ENCODE measurements at places on chromosomes 4 and X.

GRCh38 chrX:80316526-80316925 lies 103.7 kb upstream of the TENT5D start:
- DNase-seq = no peak

DNA sequence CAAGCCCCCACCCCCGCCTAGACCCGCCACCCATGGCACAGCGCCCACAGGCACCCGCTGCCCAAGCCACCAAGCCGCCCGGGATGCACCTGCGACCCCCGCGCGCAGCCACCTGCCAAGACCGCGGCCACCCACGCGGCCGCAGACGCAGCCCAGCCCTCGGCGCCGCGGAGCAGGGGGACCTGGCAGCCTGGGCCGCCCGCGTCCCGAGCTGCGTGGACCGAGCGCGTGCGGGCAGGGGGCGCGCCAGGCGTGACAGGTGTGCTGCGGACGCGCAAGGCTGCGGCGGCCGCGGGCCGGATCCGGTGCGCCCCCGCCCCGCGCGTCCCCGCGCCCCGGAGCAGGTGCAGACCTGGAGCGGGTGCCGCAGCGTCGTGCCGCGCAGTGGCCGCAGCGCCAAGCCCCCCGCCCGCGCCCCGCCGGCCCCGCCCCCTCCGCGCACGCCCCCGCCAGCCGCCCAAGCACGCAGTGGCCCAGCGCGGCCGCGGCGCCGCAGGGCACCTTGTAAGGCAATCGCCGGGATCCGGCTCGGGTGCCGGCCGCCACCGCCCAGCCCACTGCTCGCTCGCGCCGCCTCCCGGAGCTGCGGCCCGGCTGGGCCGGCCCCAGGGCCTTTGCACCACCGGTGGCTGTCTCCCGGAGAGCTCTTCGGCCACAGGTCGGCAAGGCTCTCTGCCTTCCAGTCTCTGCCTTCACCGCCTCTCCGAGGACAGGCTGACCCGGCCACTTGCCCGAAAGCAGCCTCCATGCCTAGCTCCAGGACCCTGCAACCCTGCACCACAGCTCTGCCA lies at the start of gene PNCK:
Gene PNCK, minus strand, starts transcription at position 386 of the 791 bp plus-strand sequence. CDS start 737 bp downstream, outside the sequence.
- DNase-seq = no peak

DNA sequence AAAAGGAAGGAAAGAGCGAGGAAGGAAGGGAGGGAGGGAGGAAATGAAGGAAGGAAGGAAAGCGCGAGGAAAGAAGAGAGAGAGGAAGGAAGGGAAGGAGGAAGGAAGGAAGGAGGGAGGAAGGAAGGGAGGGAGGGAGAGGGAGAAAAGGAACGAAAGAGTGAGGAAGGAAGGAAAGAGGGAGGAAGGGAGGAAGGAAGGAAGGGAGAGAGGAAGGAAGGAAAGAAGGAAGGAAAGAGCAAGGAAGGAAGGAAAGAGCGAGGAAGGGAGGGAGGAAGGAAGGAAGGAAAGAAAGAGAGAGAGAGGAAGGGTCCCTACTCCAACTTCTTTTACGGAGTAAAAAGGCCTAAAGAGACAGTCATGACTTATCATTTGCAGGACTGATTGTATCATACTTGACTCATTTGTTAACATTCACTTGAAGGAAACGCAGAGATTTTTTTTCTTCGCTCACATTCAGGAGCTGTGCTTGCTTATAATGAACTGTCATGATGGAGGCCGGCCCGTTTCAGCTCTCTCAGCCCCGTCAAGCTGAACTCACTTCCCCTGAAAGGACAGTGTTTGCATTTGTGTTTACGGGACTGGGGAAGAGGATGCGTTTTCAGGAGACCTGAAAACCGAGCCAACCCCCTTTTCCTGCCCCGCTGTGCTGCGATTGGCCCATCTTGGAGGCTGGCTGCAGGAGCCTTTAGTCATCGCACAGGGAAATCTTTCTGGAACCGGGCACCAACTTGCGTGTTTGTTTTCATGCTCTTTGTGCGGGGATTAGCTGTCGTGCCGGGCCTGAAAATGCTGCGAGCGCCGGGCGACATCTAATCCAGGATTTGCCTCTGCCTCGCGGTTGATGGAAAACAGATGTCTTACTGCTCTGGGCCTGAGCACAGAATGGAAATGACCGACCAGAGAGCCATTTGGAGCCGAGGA lies 17.8 kb downstream of the TRIM2 start:
- peak; percentile 41 for DNase-seq

DNA sequence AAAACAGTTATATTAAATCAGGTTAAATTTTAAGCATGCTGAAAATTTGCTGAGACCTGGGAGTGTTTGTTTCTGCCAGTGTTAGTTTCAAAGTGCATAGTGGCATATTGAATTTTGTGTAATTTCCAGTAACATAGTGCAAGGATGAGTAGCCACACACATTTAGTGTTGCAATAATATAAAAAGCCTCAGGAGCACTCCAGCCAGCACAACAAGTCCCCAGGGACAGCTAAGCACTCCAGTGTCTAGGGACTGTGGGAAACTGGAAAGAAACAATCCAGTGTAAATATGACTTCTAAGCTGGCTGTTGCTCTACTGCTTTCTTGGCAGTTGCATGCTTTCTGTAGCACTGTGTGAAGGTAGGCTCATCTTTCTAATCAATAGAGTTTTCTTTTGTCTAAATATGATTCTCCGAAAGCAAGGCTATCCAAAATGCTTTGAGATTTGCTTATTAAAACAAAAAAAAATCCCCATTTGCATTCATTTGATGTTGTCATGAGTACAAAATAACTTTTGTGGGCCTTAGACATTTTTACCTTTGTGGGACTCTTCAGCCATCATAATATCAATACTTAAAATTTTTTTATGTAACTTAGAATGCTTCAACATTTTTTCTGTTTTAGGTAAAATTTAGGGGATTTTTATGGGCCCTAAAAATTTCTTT lies 24.2 kb upstream of the CXCL2 start:
- DNase-seq = peak; percentile 94

DNA sequence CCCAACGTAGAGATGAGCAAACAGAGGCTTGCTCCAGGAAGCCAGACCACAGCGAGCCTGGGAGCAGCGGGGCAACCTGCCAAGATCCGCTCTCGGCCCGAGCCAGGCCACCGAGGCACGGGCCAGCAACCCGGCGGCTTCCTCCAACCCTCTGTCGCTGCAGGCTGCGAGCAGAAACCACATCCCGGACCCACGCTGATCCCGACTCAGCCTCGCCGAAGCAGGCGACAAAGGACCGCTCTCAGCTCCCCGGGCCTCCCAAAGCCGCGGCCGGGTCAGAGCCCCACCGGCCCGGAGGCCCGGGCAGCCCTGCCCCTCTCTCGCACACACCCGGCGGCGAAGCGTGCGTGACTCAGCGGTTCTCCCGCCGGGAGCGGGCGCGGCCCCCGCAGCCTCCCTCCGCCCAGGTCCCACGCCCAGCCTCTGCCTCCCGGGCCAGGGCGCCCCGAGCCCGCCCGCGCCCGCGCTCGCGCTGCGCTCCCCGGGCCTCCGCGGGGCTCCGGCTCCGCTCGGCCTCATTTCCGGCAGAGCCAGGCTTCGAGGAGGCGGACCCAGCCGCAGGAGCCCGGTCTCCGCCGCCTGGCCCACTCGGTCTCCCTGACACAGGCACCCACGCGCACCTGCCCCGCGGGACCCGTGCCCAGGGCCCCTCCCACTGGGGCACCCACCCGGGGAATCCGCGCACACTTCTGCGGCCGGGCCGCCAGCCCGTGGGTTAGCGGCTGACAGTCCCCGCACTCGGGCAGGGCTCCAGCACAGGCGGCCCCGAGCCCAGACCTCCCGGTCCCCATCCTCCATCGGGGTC lies 1.7 kb downstream of the PPP2R2C start:
- DNase-seq = no peak

DNA sequence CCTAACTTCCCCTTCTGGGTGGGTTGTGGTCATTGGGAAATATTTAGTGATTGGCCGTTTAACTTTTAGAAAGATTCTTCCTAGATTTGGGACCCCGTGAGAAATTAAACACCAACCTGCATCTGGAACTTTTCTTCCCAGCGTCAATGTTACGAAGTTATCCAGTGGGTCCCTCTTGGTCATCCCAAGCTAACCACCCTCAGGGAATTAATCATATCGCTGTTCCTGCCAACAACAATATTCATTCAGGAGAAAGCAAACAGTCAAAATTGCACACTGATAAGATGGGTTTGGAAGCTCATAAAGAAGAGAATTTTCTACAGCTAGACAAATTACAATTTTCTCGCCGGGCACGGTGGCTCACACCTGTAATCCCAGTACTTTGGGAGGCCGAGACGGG lies 121.2 kb upstream of the STX18 start:
- no peak for DNase-seq

DNA sequence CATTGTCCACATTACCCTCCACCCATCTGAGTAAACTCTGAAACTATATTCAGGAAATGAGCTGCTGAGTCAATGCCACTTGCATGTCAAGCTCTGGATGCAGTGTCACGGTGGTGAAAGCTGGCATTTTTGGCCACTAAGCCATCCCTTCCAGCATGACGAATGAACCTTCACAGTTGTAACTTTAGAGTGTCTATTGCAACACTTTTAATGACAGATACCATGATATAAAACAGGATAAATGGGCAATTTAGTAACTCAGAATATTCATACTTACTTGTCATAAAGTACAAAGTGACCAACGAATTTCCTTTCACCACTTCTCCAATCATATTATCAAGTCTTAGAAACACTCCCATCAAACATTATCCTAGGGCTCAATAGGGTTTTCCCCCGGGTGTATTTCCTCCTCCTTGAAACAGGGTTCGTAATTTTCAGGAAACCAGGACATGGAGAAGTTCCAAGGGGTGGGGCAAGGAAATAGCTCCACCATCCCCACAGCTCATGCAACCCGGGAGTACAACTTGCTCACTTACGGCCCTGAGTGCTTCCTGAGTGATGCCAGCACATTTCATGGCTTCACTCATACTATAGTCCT lies 73.1 kb downstream of the MTHFD2L start:
- no peak for DNase-seq

DNA sequence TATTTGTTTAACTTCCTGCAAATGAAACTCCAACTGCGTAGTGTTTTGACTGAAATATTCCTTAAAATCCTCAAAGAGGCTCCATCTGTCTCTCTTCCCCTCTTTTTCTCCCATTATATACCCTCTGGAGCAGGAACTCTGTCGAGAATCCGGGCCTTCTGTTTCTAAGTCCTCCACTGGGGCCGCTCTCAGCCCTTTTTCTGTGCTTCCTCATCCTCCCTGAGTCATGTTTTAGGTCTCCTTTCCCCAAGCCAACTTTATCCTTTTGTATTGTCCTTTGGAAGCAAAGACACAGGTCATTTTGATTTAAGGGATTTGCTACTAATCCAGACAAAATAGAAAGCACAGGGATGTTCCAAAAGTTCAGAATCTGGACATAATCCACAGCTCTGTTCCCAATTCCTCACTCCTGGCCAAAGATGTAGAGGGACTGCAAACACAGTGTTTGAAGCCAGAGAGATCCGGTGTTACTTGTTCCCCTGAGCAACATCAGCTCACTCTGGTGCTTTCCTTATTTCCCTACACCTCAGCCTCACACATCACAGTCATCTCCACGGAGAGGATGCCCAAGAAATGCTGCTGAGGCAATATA lies 131.0 kb upstream of the KLF3 start:
- DNase-seq = no peak

- DNase-seq = no peak
Observed at GRCh38 chrX:29318012-29318411, 730.8 kb downstream of the IL1RAPL1 start.

DNA sequence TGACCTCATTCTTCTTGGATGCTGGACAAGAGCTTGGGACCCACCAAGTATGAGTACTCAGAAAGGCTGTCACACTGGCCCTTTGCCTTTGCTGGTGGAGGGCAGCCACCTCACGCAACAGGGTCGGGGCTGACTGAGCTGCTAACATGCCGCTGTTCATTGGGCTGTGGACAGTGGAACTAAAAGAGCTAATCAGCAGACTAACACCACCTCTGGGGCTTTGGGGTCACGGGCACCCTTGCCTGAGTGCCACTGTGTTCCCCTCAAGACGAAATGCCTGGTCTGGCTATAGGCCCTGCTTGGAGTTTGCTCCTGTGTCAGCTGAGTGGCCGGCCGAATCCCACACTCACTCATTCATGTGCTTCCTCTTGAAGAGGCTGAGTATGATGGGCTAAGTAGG lies 559.6 kb downstream of the SPRY1 start:
- DNase-seq = no peak

DNA sequence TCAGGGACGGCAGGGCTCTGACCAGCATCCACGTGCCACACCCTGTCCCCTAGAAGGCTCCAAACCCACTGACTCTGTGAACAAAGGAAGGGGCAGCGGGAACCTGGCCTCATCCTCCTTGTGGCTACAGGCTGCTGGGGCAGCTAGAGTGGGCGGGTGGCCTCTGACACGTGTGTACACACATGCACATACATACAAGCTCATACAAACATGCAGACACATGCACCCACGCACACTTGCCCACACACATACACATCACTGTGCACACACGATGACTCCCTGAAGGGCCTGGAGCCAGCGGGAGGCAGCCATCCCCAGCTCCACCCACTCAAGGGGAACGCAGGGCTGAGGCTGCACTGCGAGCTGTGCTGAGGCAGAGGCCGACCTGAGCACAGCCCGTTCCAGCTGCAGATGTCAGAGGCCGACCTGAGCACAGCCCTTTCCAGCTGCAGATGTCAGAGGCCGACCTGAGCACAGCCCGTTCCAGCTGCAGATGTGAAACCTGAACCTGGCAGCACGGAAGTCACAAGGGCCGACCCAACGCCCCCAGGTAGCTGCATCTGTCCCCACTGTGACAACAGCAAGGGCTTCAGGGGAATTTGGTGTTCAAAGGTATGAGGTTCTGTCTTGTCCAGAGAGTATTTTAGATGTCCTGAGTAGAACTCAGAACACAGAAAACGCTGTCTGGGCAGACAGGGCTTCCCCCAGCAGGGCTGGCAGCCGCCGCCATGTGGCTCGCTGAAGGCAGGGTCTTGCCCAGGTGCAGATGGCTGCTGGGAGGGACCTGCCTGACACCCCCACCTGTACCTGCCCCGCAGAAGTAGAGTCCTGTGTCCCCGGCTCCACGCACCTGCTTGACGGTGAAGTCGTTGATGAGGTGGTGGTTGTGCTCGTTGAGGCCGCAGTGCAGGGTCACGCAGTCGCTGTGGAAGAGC lies 33.5 kb downstream of the CTBP1 start:
- no peak for DNase-seq

DNA sequence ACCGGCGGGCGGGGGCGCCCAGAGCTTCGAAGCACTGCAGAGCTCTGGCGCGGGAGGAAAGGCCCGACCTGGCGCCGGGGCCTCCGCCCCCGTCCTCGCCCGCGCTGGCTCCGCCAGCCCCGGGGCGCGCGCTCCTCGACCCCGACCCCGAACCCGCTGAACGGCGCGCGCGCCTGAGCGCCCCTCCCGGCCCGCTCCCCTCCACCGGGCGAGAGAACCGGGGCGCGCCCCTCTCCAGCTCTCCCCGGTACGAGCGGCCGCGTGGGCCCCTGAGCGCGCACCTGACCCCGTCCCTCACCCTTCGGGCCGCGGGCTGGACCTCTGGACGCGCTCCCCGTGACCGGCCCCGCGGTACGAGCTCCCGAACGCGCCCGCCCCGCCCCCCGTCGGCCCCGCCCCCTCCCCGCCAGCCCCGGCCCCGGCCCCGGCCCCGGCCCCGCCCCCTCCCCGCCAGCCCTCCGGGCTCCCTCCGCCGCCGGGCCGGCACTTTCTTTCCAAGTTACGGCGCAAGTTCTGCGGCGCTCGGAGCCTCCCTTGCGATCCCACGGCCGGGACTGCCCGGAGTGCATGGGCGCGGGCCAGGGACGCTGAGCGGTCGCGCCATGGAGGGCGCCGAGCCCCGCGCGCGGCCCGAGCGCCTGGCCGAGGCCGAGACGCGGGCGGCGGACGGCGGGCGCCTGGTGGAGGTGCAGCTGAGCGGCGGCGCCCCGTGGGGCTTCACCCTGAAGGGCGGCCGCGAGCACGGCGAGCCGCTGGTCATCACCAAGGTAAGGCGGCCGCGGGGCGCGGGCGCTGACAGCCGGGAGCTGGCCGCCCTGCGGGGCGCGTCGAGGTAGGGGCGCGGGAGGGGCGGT lies at the start of gene SHROOM2:
Gene SHROOM2, plus strand, starts transcription at position 486 of the 854 bp plus-strand sequence. Its CDS starts 117 bp downstream, at position 603.
- DNase-seq = no peak

GRCh38 chr4:145734576-145735346 lies 54.8 kb downstream of the C4orf51 start:
- no peak for DNase-seq
